ENCODE measurements at places on chromosomes 2 and 18. TPM values are rescaled to one million over a fixed set of nuclear protein-coding genes. Genes with fewer than 3 reads are reported as not detected.

CCL20 gene
- 57.5 TPM for total RNA-seq

ANKRD62 gene
- total RNA-seq: under 0.01 TPM

KCNK3 gene
- 0.38 TPM for total RNA-seq

TUBA3D gene
- total RNA-seq: not detected

IL36RN gene
- under 0.01 TPM for total RNA-seq

SPAST gene
- 26.2 TPM for total RNA-seq

STEAP3 gene
- total RNA-seq: 31.4 TPM

HMSD gene
- under 0.01 TPM for total RNA-seq

INHA gene
- total RNA-seq: not detected

SULT6B1 gene
- not detected for total RNA-seq

MALL gene
- total RNA-seq: 6.7 TPM

RBKS gene
- total RNA-seq: 2.3 TPM

TXNDC2 gene
- total RNA-seq: not detected

HRH4 gene
- total RNA-seq: under 0.01 TPM

SERPINB4 gene
- not detected for total RNA-seq

NYAP2 gene
- total RNA-seq: not detected

FRZB gene
- total RNA-seq: under 0.01 TPM

CCDC148 gene
- total RNA-seq: 2.0 TPM

TEX44 gene
- not detected for total RNA-seq

LRP1B gene
- total RNA-seq: under 0.01 TPM

REG3A gene
- not detected for total RNA-seq

CDK5R2 gene
- not detected for total RNA-seq

IL1RL1 gene
- 1.1 TPM for total RNA-seq

HOXD1 gene
- total RNA-seq: under 0.01 TPM

SPATA3 gene
- not detected for total RNA-seq

KCNE4 gene
- total RNA-seq: 151 TPM

All from regular cardiac myocyte (primary cell).